ENCODE measurements at places on chromosomes 7 and 10.

- no peak for DNase-seq
Observed at GRCh38 chr7:151083071-151083823, at the start of gene TMUB1. TSS of gene TMUB1 (minus strand) at chr7:151083493. CDS start at chr7:151082563, 930 bp downstream.

GRCh38 chr7:11707606-11708193 lies 124.3 kb downstream of the THSD7A start:
- no peak for DNase-seq

GRCh38 chr7:100568896-100569844 lies 4.5 kb downstream of the SAP25 start:
- DNase-seq: no peak

DNA sequence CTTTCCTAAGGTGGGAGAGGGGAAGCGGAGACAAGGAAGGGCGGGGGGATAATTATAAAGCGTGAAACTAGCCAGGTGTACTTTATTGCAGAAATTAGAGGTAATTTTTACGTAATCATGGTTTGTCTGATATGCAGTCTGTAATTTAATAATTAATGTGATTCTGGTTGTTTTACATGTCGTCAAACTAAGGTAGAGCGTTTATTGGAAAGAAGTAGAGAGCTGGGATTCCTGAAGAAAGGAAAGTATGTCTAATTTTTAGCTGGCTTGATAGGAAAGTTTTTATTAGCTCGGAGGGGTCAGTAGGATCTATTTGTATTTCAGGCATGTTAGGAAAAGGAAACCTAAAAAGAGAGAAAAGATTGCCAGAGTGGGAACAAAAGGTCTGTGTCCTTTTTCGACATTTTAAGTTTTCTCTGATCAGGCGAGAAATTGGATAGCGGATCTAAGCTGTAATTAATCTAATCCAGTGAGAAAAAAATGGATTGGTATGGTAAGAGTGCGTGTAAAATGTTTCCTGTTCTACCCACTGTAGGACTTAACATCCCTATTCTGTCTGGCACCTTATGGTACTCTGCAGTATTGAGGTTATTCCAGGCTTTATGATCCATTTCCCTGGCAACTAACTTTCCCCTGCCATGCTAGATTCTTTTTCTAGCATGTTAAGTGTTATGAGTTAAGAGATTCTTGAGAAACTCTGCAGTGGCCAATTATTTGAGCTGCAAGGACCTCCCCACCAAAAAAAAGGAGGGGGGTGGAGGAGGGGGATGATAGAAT lies 1.4 kb downstream of the CELF2 start:
- DNase-seq: no peak

DNA sequence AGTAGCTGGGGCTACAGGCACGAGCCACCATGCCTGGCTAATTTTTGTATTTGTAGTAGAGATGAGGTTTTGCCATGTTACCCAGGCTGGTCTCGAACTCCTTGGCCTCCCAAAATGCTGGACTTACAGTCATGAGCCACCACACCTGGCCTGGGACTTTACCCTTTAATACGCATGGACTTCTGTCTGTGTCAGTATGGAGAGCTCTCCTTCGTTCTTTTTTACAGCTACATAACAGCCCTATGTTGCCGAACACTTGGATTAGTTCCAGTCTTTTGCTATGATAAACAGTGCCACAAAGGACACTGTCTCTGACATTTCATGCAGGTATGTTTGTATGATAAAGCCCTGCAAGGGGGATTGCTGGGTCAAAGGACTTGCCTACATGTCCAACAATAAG lies 10.9 kb upstream of the OAT start:
- no peak for DNase-seq

- no peak for DNase-seq
Observed at GRCh38 chr10:89845541-89846280, 144.3 kb downstream of the KIF20B start.

All from iPS DF 19.7 (cell line).